ENCODE measurements at places on chromosomes 12 and 14.

- no peak for DNase-seq
Observed at GRCh38 chr14:62123961-62124360, 361.7 kb downstream of the SNAPC1 start.

DNA sequence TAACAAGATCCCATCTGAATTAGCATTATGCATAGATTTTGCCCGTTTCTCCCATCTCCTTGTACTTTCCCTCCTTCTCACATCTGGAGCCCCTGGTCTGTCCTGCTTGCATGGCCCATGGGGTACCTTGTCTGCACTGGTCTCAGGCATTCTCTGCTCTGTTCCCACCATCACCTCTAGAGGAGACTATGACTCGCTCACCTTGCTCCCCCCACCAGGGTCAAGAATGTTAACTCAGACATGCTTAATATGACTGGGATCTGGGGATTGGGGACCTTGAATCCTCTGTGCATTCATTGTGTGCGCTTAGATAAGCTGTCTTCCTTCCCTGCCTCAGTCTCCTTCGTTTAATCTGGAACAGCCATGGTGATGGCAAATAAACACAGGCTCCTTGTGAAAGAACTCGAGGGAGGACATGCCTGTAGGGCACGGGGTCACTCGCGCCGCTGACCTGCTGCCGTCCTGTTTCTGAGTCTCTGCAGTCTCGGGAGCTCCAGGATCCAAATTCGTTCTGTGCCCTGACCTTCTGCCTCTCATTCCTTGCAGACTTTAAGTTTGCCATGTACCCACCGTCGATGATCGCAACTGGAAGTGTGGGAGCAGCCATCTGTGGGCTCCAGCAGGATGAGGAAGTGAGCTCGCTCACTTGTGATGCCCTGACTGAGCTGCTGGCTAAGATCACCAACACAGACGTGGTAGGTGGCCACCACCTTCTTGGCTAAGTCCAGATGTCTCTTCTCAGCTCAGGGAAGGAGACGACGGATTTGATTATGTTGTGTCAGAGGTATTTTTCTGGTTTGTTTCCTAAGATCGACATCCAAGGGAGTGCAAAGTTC is 15.0 kb downstream of the CCND2 start:
- no peak for DNase-seq

DNA sequence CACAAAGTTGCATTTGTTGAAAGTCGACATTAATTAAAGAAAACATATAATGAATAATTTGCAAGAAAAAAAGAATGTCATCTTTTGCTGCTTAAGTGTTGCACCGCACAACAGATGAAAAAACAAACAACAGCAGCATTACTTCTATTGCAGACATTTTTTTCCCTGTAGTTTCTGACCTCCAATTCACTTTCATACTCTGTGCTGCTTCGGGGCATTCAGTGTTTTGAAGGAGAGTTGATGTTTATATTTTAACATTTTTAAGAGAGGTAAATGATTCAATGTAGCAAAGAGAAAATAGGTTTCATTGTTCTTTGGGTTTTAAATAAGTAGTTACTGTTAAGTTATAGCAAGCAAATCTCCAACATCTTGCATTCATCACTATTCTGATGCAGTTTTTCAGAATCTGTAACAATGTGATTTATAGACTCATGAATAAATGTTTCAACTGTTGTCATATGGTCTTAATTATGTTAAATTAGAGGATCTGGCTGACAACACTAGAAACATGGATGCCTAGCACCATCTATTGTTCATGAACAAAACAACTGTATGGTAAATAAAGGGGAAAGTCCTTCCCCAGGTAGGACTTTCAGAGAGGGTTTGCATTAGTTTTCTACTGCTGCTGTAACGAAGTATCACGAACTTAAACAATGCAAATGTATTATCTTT is 168.1 kb downstream of the BCAT1 start:
- DNase-seq: no peak

DNA sequence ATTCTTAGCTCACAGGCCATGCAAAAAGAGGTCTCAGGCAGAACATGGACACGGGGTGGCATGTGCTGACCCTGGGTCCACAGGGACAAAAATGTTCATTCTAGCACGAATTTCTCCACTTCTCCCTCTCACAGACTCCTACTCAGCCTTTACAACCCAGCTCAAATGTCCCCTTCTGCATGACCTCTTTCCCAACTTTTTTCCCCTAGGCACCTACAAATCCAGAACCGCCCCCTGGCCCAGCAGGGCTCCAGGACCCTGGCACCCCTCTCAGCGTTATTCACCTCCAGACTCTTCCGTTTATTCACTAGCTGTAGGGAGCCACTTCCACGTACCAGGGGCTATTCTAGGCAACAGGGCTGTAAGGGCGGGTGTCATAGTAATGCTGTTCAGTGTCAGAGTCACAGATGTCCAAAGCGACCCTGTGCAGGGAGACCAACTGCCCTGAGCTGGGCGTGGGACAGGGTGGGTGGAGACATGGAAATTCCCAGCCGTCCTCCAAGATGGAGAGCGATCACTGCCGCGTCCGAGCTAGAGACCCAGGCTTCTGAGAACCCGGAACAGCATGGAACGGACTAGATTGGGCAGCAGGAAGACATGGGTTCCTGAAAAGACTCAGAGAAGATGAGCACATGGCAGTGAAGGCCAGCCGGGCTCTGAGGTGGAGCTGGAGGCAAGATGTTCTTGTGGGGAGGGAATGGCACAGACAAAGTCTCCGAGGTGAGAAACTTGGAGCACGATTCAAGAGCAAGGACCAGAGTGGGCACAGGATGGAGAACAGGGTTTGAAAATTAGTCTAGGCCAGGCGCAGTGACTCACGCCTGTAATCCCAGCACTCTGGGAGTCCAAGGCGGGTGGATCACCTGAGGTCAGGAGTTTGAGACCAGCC is 274.9 kb upstream of the RTL1 start:
- DNase-seq: no peak

GRCh38 chr14:39023939-39024871 is 78.8 kb downstream of the SEC23A start:
- no peak for DNase-seq

GRCh38 chr12:131101006-131101405 is 147.3 kb downstream of the ADGRD1 start:
- no peak for DNase-seq

DNA sequence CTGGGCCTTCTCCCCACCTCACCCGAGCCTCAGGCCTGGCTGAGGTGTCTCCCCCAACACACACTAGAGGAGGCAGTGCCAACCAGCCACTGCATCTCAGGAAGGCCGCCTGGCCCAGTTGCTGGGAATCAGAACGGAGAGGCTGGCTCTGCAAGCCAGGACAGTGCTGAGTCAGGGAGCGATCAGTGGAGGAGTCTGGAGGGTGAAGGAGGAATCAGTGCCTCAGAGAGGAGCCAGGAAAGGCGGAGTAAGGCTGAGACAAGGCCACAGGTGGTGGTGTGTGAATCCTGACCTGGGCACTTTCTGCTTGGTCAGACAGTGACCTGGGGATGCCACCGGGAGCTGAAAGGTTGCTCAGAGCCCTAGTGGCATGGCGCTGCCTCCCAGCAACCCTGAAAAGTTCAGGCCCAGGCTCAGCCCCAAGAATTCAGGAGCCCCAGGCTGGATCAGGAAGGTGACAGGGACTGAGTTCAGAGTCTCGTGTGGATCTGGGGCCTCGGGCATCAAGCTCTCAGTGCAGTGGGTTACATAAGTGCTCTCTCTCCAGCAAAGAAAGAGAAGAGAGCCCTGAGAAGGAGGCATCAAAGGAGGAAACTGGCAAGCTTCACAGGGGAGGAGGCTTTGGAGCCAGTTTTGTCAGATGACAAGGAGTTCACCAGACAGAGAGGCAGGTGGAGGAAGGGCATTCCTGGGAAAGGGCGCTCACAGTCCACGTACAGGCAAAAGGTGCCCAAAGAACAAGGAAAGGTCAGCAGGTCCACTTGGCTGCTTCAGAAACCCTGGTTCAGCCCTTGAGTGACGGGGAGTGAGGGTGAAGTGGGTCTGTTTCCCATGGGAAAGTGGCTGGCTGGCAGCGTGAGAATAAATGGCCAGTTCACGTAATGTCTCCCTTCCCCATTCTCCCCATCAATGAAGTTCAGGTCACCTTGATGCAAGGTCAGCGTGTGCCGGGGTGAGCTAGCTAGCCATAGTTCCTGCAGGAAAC is 87.8 kb downstream of the ZFP36L1 start:
- DNase-seq: no peak

- no peak for DNase-seq
Observed at GRCh38 chr14:86296173-86296572, 766.2 kb downstream of the FLRT2 start.

- DNase-seq: no peak
Observed at GRCh38 chr12:52054231-52054832, 3.1 kb downstream of the NR4A1 start.

GRCh38 chr12:102592134-102592533 is 111.8 kb upstream of the IGF1 start:
- no peak for DNase-seq

DNA sequence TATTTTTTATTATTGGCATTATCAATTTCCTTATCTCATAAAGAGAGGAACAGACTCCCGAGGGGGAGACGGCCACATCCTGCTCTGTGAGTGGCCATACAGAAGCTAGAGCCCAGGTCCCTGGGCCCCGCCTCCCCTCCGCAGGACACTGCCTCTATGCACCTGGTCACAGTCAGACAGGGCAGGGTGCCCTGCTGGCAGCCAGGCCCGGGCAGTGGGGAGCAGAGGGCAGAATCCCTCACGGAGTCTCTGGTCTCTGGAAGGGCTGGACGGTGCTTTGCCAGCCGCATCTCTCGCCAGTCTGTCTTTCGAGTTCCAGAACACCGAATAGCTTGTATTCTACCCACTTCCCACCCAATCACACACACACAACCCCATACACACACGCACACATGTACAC is 16.4 kb upstream of the CACNA2D4 start:
- DNase-seq: no peak

DNA sequence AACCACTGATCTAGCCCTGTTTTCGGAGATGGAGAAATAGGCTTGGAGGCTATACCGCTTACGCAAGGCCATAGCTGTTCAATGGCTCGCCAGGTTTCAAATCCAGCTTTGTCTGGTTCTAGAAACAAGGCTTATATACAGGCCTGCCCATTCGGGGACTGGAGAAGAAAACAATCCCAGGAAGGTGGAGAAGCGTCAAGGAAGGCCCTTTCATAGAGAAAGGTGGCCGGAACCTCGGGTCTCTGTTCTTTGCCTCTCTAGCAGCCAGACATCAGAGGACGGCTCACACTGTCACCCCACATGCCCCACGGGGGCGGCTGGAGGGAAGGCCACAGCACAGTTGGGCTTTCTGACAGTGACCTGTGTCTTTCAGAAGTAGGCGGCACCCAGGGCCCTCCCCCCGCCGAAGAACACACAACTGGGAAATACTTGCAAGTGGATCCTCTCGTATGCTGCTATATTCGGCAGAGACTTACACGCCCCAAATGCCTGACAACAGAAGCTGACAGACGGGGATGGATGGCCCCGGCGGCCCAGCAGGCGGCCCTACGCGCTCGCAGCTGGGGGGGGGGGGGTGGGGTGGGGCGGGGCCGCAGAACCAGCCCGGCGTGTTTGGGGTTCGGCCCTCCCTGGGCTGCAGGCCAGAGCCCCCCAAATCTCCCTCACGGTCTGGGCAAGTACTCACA is 4.5 kb upstream of the SETD1B start:
- DNase-seq: no peak

DNA sequence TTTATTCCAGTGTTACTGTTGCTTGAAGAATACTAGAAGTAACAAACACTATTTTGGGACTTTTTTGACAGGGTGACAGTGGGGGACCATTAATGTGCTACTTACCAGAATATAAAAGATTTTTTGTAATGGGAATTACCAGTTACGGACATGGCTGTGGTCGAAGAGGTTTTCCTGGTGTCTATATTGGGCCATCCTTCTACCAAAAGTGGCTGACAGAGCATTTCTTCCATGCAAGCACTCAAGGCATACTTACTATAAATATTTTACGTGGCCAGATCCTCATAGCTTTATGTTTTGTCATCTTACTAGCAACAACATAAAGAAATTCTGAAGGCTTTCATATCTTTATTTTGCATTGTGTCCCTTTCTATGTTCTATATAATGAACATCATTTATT is 44.5 kb downstream of the TMPRSS12 start:
- no peak for DNase-seq

DNA sequence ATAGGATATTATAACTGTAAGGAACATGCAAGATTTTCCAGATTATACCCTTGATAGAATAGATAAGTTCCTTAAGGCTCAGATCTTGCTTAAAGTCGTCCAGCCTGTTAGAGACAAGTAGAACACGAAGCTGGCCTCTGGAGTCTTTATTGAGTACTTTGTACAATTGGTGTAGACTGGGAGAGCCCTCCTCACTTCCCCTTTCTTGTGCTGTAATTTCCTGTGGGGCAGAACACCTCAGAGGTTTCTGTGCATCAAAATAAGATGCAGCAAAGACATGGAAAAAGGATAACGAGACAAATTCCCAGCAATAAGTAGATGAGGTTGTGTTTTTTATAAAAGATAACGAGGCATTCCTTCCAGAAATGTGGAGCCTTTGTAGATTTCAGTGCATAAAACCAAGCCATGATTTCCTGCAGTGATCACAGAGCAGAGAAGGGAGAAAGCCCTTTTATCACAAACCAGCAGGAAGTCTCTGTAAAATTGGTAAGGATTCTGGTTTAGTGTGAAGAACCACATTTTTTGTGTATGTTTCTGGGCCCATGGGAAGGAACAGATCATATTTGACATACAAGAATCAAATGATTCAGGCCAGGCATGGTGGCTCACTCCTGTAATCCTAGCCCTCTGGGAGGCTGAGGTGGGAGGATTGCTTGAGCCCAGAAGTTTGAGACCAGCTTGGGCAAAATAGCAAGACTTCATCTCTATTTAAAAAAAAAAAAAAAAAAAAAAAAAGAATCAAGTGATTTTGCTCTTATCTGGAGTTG is 18.0 kb downstream of the GPRC5A start:
- DNase-seq: no peak

- no peak for DNase-seq
Observed at GRCh38 chr14:65628664-65629063, 216.1 kb downstream of the FUT8 start.

GRCh38 chr12:25051656-25052195 is 102.8 kb upstream of the BCAT1 start:
- no peak for DNase-seq

DNA sequence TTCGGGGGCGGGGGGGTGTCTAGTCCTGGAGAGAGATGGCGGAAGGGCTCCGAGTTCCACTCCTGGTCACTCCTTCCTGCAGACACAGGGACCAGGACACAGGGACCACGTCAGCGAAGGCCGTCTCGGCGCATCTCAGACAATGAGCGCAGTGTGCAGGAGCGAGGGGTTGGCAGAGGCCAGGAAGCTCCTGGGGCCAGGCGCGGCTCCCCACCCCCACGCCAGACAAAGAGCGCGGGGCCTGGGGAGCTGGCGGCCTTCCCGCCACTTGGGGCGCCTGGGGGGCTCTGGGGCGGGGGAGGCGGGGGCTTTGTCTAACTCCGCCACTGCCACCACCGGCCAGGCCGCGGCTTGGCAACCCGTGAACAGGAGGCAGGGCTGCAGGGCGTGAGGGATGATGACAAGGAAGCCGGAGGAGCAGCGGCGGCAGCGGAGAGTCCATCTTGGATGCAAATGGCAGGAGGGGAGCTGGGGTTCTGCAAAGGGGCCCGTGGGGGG is 2.2 kb downstream of the CDK2AP1 start:
- no peak for DNase-seq

- DNase-seq: no peak
Observed at GRCh38 chr14:101808020-101808641, 46.6 kb downstream of the PPP2R5C start.
